Tibial nerve (tissue), 4 donors: ENCODE measurements at places on chromosomes 3 and 15.

GRCh38 chr3:146972726-146973125, 367.6 kb upstream of the PLSCR5 start:
- DNase-seq: no peak

- no peak for DNase-seq
Measured at GRCh38 chr15:60243769-60244168, 154.0 kb downstream of the ANXA2 start.

GRCh38 chr3:153130312-153130977, 31.6 kb upstream of the RAP2B start:
- DNase-seq: no peak

- no peak for DNase-seq
Measured at GRCh38 chr3:133872161-133872560, 23.5 kb downstream of the RAB6B start.

DNA sequence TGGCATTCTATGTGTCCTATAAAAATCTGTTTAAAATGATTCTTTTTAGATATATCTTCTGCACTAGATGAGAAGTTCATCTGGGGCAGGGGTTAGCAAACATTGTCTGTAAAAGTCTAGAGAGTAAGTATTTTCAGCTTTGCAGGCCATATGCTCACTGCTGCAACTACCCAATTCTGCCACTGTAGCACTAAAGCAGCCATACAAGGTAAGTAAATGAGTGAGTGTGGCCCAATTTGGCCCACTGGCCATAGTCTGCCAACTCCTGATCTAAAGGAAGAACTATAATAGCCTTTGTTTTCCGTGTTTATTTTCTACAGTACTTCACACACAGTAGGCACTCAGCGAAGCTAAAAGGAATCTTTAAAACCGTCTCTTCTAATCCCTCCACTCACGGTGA, 42.3 kb downstream of the DLG1 start:
- DNase-seq: no peak

- DNase-seq: no peak
Measured at GRCh38 chr3:76245073-76245472, 459.7 kb upstream of the ZNF717 start.

- peak; percentile 83 for DNase-seq
Measured at GRCh38 chr15:70741107-70741531, 22.2 kb downstream of the UACA start.

DNA sequence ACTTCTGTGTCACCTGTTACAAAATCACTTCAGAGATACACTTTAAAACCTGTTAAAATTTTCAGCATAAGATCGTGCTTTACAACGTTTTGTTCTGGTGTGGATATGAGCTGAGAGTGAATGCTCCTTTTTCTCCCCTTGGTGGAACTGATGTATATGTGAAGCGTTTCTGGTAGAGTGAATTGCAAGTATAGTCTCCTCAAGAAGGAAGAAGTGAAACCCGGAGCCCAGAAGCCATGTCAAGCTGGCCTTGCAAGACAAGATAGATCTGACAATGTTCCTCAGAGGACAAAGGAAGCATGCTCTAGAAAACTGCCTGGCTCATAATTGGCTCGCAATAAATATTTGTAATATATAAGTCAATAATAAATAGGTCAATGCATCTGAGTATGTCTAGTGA, 23.6 kb downstream of the SERPINI2 start:
- DNase-seq: no peak

DNA sequence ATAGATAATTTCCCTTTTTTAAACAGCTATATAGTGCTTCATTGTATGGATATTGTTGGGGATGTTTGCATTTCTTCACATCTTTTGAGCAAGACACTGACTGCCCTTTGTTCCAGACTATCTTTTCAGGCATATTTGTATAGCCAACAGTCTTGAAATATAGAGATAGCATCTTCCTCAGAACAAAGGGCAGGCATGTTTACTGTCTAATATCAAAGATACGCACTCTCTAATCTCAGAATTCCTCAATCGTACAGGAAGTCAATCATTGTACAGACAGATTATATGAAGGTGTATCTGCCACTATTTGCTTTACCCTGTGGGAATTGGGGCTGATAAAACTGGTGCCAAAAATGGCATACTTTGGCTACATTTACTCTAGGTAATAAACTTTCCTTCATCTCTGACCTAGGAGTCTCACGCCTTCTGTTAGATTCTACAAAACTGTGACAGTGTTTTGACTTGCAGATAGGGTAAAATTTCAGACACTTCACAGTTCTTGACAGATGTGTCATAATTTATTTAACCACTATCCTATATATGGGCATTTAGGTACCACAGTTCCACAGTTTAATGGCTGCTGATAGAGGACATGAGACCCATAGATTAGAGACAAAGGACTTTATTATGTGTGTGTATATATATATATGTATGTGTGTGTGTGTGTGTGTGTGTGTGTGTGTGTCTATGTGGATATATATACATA, 321.0 kb downstream of the IGSF11 start:
- DNase-seq: no peak

DNA sequence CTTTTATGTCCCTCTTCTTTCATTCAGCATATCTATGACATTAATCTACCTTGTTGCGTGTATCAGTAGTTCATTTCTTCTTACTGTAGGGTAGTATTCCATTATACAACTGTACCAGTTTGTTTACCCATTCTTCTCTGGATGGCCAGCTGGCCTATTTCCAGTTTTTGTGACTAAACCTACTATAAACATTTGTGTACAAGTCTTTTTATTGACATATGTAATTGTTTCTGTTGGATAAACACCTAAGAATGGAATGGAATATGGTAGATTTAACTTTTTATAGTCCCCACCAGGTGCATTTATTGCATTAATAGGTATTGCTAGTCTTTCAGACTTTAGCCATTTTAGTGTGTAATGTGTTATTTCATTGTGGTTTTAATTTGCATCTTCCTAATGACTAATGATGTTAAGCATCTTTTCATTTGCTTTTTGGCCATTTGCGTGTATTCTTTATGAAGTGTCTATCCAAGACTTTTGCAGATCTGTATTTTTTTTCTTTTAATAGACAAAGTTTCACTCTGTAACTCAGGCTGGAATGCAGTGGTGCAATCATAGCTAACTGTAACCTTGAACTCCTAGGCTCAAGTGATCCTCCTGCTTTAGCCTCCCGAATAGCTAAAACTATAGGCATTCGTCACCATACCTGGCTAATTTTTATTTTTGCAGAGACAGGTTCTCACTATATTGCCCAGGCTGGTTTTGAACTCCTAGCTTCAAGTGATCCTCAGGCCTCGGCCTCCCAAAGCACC, 41.9 kb upstream of the XRN1 start:
- no peak for DNase-seq

- DNase-seq: no peak
Measured at GRCh38 chr15:59998305-59998949, 5.7 kb upstream of the FOXB1 start.

GRCh38 chr15:92596623-92597022, 59.0 kb downstream of the FAM174B start:
- no peak for DNase-seq

GRCh38 chr15:33279613-33280205, 31.1 kb upstream of the RYR3 start:
- DNase-seq: no peak

DNA sequence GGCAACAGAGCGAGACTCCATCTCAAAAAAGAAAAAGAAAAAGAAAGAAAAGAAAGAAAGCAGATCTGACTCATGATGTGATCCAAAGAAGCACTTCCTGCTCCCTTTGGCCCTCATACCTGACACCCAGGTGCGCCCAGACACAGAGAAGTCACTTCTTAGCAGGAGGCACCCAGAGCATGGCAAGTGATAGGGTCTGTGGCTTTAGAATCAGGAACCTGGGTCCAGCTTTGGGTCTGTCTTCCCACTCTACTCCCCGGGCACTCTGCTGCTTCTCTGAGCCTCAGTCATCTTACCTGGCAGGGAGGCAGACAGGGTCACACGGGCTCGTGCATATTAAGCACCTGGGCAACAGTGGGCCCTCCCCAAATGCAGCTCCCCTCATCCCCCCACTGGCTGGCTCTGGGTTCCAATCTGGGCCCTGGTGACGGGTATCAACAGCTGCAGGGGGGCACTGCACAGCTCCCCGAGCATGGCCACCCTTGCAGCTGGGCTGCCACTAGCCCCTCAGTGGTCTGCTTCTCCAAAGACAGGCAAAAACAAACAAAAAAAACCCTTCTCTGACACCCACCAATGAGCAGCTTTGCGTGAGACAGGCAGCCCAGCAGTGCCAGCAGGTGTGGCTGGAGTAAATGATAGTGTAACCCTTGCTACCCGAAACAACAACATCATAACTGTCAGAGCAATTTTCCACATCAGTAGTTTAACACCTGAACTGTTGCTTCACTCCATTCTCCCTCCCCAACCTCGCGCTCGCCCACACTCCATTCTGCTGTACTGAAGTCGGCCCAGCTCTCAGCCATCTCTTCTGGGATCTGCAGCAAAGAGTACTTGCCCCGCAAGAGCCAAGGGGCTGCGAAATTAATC, 99.8 kb downstream of the MEGF11 start:
- DNase-seq: no peak

- DNase-seq: no peak
Measured at GRCh38 chr3:47578691-47579632, at the start of gene CSPG5. Gene CSPG5 (minus strand): TSS chr3:47578865. CDS start chr3:47578693, 172 bp downstream.

GRCh38 chr3:48592519-48593087, 2.5 kb downstream of the COL7A1 start:
- DNase-seq: no peak

GRCh38 chr3:13240928-13241618, 167.8 kb upstream of the IQSEC1 start:
- no peak for DNase-seq

DNA sequence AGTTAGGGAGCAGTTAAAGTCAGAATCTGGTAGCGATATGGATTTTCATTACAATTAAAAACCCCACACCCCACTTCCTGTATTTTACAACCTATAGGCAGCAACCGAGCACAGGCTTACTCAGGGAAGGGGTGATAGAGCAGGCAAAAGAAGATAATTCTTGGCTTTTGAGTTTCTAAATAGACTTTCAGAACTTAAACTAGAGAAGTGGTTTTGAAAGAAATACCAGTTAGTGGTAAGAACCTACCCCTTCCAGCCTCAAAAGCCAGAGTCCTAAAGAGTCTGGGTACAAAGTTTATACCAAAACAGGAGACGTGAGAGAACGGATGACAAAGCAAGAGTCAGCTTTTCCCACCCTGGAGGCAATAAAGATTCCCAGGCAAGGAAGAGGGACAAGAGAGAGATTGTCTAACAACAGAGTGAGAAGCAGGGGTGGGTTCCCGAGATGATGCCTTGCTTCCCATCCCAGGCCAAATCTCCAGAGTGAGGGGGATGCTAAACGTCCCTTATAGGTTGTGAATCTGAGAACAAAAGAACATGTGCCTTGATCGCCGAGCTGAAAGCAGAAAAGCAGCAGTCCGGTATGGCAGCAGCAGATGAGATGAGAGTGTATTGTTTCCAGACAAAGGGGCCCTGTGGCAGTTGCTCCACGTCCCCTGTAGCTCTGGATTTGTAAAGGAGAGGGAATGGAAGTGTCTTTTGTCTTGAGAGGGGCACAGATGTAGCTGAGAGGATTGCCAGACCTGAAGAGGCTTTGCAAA, 36.8 kb downstream of the KLHL6 start:
- DNase-seq: no peak

DNA sequence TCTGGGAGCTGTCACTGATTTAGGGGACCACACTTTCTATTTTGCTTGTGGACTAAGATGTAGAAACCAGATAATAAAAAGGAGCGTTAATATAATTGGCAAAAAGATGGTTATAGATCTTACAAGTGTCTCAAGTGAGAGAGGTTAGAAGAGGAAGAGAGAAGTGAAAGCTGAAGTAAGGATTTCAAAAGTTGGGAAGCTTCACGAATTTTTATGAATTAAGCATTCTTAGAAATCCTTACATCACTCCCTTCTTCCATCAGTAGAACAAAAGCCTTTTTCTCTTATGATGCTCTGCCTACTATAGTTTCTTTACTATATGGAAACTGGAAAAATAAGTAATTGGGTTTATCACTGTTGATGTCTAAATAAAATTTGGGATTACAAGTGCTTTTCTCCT, 146.5 kb downstream of the FNDC3B start:
- no peak for DNase-seq

- no peak for DNase-seq
Measured at GRCh38 chr3:11551036-11551435, 92.7 kb downstream of the VGLL4 start.

- DNase-seq: no peak
Measured at GRCh38 chr3:127182431-127182830, 10.5 kb upstream of the PRR23E start.

DNA sequence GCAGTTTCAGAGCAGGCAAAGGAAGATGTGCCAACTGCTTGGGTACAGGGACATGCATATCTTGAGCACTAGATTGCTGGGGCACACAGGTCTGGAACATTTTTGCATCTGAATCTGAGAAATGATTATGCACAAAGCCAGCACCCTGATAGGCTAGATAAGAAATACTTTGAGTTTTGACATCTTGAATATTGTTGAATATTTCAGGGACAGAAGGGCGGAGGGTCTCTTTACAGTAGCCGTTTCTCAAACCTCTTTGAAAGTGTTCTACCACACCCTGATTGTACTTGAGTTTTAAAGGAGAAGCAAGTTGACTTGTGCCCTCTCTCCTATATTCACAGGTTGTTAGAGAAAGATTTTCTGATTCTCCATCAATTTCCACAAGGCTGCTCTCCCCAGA, 188.1 kb upstream of the STRIT1 start:
- DNase-seq: no peak

- no peak for DNase-seq
Measured at GRCh38 chr15:92142242-92143232, 251.1 kb upstream of the ST8SIA2 start.

- peak; percentile 4 for DNase-seq
Measured at GRCh38 chr15:31510057-31510456, 183.4 kb downstream of the KLF13 start.

DNA sequence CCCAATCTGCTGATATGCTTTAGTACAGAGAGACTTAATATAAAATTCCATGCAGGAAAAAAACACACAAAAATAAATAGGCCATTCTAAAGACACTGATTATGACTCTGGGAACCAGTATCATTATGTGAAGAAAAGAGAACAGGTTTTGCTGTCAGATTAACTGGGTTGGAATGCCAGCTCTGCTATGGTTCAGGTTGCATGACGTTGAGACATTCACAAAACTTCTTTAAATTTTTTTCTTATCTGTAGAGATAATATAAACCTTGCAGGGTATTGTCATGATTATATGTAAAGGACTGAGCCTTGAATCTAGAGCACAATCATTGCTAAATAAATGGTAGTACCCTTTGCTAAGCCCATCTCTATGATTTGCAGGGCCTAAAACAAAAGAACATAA, 86.0 kb downstream of the CPNE4 start:
- no peak for DNase-seq

- no peak for DNase-seq
Measured at GRCh38 chr15:35944945-35945585, 399.1 kb upstream of the DPH6 start.

- no peak for DNase-seq
Measured at GRCh38 chr3:64759811-64760210, 72.0 kb upstream of the ADAMTS9 start.
